ENCODE measurements at places on chromosomes 2 and 18. TPM values are rescaled to one million over a fixed set of nuclear protein-coding genes. Genes with fewer than 3 reads are reported as not detected.

Gene CKAP2L
- not detected for total RNA-seq

Gene AQP12B
- not detected for total RNA-seq

Gene PLGLB1
- total RNA-seq, result 0.93 TPM

Gene MEP1B
- not detected for total RNA-seq

Gene ZAP70
- 0.62 TPM for total RNA-seq

Gene GYPC
- 98.1 TPM for total RNA-seq

Gene PMAIP1
- 0.22 TPM for total RNA-seq

Gene CRIM1
- total RNA-seq, result 27.7 TPM

Gene EPB41L3
- 20.8 TPM for total RNA-seq

Gene IL37
- not detected for total RNA-seq

Gene TEX44
- total RNA-seq, result not detected

Gene ANKRD30BL
- total RNA-seq, result not detected

Gene METTL8
- total RNA-seq, result 14.4 TPM

Gene IL36B
- total RNA-seq, result not detected

Gene ACKR3
- total RNA-seq, result 27.4 TPM

Gene ANKRD36
- 8.8 TPM for total RNA-seq

Gene PARD6G
- total RNA-seq, result 4.7 TPM

Gene ALK
- total RNA-seq, result not detected

Gene INHA
- 16.7 TPM for total RNA-seq

Gene PECR
- 5.3 TPM for total RNA-seq

Gene ARHGEF33
- total RNA-seq, result 1.5 TPM

Gene MXD1
- 7.9 TPM for total RNA-seq

Gene CCDC74A
- 1.0 TPM for total RNA-seq

Gene ATP6V1B1
- total RNA-seq, result not detected

Gene KANSL3
- total RNA-seq, result 40.9 TPM

Gene NPAS2
- total RNA-seq, result 39.1 TPM

Gene PRKCE
- 18.7 TPM for total RNA-seq

Gene ASXL3
- total RNA-seq, result 11.4 TPM

Gene GALR1
- total RNA-seq, result not detected

Gene GAREM1
- 13.2 TPM for total RNA-seq

Gene IL1B
- 2.1 TPM for total RNA-seq
